Fibroblast of skin of back (primary cell): ENCODE measurements at places on chromosomes 16 and 17.

GRCh38 chr16:29192329-29193247, 207.7 kb downstream of the LAT start:
- no peak for DNase-seq

DNA sequence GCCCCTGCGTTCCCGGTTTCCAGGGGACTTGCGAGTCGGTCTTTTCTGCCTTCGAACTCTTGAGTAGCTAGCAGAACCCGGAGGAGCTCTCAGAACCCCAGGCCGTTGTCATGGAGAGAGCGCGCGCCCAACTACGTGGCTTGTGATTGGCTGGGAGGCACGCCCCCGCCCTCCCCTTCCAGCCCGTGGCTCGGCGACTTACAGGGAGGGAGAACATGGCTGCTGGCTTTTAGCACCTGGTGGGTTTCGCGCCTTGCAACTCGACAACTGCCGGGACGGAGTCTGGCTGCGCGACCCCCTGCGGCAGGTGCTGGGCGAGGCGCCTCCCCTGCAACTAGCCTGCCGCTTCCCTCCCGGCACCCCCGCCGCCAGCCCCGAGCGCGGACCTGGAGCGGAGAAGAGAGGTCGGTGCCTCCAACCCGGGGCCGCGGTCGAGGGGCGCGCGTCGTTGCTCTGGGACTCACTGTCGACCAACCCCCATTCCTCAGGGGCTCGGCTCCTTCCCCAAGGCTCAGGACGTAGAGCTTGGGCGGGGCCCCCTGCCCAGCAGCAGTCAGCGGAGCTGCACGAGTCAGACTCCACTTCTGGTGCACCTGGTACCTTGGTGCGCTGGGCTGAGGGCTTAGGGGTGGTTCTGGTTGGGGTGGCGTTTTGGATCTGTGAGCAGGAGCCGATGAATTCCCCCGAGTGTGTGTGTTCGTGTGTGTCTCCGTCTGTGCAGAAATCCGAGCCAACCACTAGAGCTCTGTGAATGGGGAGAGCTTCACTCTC, 9.0 kb upstream of the ZFP90 start:
- peak; percentile 79 for DNase-seq

DNA sequence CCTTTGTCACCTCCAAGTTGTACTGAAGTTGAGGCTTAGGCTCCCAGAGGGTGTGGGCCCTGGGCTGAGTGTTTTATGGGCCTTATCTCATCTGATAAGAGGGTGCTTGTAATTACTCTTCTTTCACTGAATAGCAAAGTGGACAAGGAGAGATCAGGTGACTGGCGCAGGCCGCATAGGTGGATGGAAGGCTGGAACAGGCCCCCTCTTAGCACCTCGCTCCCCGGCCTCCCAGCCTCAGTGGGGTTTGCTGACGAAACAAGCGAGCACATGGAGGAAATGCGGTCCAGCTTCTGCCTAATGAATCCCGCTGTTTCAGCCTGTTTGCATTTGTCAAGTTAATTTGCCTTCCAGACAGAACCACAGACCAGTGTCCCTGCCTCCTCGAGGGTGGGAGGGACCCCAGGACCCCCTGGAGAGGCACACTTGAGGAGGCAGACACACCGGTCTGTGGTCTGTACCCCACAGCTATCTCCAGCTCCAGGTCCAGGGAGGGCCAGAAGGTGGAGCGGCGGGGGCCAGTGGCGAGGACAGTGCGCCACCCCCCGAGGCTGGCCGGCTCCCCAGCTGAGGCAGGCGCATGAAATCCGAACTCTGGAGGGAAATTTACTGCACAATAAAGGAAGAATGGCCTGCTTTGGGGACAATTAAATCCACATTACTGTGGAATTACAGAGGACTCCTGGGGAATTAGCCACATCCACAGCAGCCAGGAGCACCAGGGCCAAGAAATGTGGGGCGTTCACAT, 123.4 kb downstream of the NTN1 start:
- DNase-seq, result no peak

DNA sequence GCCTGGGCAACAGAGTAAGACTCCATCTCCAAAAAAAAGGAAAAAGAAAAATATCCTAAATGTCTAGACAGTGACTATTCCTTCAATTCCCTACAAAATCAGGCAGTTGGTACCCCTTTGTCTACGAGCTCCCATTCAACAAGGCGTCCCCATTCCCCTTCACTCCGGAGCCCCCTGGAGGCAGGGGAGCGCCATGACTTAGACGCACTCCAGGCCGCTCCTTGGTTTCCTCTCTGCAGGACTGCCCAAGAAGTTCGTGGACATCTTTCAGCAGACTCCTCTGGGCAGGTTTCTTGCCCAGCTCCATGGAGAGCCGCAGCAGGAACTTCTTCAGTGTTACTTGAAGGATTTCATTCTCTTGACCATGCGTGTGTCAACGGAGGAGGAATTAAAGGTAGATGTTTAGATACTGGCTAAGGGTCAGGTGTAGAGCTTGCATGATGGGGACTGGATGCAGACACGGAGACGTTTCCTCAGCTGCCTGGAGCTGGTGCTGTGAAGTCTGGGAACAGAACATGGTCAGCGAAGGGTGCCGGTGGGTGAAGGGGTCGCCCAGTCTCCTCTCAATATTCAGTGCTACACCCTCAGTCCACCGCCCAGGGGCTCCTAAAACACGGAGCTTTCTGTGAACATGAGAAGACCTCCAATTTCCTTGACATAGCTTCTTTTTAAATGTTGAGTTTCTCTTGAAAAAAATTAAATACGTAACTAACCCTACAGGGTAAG, 53.3 kb upstream of the ENDOV start:
- DNase-seq, result no peak

GRCh38 chr16:81095653-81095952, 592 bp downstream of the GCSH start:
- no peak for DNase-seq

DNA sequence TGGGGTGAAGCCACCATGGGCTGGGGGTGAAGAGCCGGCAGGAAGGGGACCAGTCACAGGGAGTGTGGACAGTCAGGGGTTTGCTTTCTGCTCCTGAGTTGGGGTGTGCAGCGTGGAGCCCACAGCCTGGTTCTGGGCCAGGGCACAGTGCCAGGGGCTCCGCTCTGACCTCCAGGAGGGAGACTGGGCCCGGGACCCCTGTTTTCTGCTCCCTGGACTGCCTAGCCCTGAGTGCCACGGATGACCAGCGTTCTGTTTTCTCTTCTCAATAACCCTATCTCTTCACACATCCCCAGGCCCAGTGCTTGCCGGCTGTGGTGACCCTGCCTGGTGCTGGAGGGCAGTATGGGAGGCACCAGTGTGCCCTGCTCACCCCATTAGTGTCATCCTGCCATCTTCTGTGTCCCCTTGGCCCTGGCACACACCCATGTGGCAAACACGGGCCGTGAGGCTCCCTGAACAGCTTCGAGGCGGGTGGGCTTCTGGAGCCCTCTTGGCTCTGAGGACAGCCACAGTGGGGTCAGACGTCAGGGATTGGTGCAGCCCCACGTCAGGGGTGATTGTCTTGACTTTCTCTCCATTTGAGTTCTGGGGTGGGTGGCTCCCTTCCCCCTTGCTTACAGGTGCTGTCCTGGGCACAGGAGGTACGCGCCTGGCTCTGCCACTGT, 1.1 kb downstream of the CEMP1 start:
- no peak for DNase-seq

GRCh38 chr16:2692251-2692947, 10.1 kb downstream of the KCTD5 start:
- no peak for DNase-seq

- no peak for DNase-seq
Measured at GRCh38 chr17:290626-291025, 62.0 kb downstream of the RPH3AL start.

DNA sequence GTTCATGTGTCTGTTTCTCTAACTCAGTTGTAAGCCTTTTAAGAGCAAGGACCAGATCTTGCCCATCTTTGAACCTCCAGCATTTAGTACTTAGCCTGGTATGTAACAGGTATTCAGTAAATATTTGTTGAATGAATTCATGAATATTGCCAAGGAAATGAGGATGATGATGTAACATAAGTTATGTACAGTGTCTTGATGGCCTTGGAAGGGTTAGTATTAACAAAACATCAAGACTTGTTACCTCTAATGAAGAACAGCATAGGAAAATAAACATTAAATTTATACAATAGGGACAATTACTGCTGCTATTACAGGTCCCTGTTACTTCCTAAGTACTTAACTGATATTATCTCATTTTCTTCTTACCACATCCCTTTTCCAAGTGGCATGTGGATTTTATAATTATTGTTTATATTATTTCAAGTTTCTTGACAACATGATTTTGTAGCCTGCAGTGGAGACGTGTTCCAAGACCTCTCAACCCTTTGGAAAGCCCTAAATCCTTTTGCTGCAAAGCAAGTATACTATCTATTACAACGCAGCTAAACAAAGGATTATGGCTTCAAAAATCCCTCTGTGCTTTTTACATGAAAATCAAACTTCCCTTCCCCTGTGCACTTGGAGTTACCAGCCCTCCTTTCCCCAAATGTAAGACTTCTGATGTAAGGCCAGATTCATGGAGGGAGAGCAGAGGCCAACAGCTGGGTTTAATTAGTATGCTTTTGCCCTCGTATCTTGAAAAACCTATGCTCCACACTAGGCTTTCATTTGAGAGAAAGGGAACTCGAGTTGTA, 77.4 kb upstream of the SMIM36 start:
- DNase-seq, result peak; percentile 18

- no peak for DNase-seq
Measured at GRCh38 chr17:63335831-63336230, 110.3 kb downstream of the CYB561 start.

GRCh38 chr17:72952641-72953315, 139.7 kb downstream of the SLC39A11 start:
- no peak for DNase-seq

DNA sequence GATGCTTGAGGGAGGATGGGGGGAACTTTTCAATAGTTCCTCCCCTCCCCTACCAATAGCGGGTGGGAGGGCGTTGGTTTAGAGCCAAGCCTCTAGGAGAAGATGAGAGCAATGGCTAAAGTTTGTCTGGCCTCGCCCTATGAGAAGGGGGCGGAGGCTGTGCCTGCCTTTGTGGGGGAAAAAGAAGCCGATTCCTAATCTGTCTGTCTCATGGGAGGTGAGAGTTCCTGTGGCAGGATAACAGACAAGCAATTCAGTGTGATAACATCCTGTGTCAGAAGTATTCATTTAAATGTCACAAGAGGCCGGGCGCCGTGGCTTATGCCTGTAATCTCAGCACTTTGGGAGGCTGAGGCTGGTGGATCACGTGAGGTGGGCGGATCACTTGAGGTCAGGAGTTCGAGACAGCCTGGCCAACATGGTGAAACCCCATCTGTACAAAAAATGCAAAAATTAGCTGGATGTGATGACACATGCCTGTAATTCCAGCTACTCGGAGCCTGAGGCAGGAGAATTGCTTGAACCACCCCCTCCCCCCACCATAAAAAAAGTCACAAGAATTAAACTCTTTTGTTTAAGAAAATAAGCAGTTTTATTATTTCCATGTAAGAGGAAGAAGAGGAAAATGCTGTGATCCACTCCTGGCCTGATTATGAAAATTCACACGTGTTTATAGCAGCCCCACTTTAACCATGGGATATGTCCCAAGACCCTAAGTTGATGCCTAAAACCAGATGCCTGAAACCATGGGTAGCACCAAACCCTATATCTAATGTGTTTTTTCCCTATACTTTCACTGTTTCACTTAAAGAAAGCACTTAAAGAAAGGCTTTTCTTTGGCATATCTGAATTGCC, 1.7 kb downstream of the SLFN5 start:
- peak; percentile 96 for DNase-seq

GRCh38 chr17:80104321-80104955, 3.1 kb downstream of the GAA start:
- peak; percentile 17 for DNase-seq

- no peak for DNase-seq
Measured at GRCh38 chr17:73939806-73940205, 263.7 kb upstream of the RPL38 start.

- DNase-seq, result no peak
Measured at GRCh38 chr16:3519581-3519980, 18.8 kb downstream of the CLUAP1 start.

DNA sequence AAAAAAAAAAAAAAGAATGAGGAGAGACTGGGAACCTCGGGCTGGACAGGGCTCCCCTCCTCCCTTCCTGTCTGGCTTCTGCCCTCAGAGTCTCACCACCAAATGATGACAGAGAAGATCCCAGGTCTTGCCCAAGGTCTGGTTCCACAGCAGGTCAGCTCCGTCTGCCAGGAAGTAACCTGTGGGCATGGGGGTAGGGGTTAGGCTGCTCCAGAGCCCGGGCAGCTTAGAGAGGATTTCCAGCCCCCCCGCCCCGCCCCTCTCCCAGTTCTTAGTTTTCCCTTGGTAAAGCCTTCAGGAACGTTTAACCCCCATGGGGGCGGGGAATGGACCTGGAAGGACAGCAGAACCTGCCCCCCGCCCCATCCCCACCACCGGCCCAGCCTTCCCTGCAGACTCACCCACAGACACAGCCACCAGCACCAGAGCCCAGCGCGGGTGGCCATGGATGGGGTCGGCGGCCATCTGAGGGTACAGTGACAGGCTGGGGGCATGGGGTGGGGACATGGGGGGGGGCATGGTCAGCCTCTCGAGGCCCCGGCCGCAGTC, 700 bp downstream of the TLCD2 start:
- peak; percentile 36 for DNase-seq

DNA sequence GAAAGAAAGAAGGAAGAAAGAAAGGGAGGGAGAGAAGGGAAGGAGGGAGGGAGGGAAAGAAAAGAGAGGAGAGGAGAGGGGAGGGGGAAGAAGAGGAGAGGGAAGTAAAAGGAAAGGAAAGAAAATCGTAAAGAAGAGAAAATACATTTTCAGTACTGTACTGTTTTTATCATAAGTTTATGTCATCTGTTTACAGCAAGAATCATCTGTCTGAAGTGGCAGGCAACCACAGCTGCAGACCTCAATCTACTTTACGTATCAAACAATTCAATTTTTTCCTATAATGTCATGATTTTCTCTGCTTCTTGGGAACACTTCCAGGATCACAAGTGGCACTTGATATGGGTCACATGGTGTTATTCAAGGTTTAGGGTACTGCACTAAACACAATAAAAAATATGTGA, 58.3 kb downstream of the USP32 start:
- DNase-seq, result no peak

DNA sequence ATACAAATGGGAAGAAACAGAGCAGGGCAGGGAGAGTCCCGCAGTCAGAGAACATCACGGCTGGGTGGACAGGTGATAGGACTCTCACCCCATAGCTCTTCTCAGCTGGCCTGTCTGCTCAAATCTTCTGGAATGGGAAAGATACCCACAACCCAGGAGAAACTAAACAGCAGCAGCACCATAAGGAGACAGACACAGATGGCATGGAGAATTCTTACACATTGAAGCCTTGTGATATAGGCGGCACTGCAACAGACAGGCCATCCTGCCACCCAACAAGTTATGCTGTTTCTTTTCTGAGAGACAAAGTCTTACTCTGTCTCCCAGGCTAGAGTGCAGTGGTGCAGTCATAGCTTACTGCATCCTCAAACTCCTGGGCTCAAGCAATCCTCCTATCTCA, 8.6 kb upstream of the ANKRD40CL start:
- no peak for DNase-seq
